ENCODE measurements at places on chromosomes 6 and 20.

- peak; percentile 78 for DNase-seq
These were observed 9.1 kb downstream of the SMPDL3A start for GRCh38 chr6:122798099-122798641.

DNA sequence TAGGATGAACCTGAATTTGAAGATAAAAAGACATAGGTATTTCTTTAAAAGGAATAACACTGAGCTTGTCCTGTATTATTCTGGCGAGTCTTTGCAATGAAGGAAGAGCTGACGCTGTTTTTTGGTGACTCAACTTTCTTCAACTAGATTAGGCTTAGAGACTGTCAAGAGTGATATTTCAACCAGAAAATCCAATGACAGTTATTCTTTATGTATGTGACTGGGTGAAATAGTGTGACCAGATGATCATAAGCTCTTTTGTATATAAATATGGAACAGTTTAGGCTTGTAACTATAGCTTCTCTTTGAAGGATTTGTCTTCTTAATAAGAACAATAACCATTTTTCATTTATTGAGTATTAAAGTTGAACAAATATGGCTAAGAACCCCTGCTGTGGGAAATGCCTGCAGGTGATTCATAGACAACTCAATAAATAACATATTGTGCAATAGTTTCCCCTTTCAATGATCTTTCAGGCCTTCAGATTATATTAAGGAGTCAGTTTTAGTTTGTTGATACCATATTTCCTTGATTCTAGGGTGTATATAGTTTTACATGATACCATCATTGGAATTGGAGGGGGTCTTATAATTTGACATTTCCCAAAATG, 265.6 kb upstream of the JAG1 start:
- no peak for DNase-seq

DNA sequence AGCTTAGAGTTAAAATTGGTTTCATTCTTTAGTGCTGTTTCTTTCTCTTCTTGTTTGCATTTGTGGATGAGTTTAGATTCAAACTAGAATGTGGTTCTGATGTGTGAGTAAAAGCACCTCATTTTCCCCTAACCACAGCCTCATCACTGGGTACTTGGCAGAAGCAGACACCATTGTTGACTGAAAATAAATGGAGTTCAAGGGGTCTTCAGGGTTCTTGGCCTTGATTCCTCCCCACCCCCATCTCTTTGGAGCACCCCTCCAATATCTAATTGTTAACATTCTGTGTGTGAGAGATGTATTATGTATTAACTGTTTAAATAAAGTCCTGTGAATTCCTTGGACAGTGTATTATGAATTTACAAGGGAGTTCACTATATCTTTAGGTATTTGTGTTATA, 59.6 kb downstream of the JARID2 start:
- no peak for DNase-seq

DNA sequence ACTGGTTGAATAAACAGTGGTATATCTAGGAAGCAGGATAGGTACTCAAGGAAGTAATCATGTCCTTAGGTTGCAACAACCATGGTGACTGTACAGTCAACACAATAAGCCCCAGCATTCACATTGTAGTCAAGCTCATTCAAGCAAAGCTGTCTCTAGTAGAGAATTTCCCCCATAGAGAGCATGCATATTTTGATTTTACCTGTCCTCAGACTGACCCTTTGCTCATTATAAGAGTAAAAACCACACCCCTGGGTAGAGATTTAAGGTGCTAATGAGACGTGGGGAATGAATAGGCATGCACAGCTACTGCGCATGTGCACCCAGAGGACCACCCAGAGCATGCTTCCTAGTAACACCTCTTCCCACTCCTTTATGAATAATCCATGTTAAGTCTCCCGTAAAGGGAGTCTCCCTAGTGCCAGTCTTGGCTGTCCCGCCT, 6.1 kb upstream of the RNF8 start:
- DNase-seq, result no peak

DNA sequence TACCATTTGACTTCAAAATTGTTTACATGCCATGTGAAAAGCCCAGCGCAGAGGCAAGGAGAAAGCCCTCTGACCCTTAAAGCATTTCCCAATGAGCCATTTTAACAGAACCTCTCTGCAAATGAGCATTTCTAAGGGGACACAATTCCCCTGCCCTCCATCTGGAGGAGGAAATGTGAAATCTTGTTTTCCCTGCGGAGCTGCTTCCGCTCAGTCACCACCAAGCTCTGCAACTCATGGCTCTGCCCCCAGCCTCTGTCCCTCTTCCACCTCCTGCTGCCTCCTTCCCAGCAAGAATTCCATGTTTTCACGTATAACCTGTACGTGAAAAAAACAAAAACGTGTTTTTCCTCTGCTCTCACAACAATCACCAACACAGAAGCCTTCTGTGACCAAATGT, 12.3 kb downstream of the RIN2 start:
- no peak for DNase-seq

GRCh38 chr6:76120302-76120701, 47.8 kb upstream of the IMPG1 start:
- DNase-seq, result no peak

DNA sequence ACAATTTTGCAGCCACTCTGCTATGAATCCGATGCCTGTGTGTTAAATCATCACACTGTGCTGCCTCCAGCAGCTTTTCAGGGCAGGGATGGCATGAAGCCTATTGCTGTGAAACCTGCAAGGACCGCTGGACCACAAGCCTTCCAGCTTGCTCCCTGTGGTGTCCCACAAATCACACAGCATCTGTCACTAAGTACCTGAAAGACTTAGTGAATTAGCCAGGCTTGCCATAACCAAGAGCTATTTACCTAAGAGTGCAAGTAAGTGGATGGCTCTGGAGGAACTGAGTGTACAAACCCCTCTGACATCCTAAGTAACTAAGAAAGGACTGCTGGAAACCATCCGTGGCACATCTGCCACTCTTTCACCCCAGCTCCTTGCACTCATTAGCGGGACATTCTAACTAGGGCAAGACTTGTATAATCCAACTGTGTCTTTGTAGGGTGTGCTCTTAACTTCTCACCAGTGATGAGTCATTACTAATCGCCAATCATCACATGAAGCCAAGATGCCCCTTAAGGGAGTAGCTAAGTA, 34.7 kb downstream of the FOXQ1 start:
- DNase-seq, result no peak

GRCh38 chr6:10587656-10588406, 66.7 kb downstream of the GCNT2 start:
- no peak for DNase-seq

DNA sequence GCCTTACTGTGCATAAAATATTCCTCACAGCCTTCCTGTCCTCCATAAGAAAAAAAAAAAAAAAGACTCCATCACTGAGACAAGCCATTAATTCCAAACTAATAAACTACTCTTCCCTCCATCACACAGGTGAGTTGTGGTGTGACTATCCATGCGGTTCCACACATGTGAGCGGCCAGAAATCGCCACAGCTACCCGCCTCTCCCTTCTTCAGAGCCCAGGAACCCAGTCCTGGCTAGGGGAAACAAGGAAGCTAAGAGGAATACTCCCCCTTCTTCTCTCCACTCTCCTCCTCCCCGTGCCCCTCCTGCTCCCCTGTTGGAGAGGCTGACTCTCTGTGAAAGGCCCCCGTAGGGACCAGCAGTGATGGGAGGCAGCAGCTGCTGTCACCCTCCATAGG, 128.6 kb upstream of the ARID1B start:
- DNase-seq, result no peak

Measured in mucosa of descending colon (tissue), 3 donors.